ENCODE measurements at places on chromosomes 5 and 9. TPM values are rescaled to one million over a fixed set of nuclear protein-coding genes. Genes with fewer than 3 reads are reported as not detected.

DNA sequence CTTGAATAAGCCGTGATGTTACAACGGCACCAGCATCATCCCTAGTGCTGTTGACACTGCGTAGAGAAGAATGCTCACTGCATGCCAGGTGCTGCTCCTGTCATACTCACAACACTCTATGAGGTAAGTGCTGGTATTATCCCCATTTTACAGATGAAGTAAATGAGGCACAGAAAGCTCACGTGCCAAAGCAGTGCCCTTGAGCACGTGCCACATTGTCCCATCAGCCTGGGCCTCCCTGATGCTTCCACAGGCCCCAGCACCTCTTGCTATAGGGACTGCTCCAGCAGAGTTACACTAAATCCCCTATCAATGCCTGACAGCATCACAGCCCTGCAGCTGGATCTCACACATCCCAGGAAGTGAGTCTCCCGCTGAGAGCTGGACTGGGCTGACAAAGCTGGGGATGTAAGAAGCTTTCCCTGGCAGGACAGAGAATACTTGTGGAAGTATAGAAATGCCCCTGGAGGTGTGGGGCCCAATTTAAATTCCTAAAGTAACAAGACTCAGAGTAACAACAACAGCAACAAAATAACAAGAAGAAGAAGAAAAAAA is 216.1 kb downstream of the FSTL4 start:
- H3K36me3 ChIP-seq, result no peaks in the 10 kb centered on the region
- no peak overlapping the region for H3K4me3 ChIP-seq
- no peaks in the 10 kb centered on the region for H3K27me3 ChIP-seq
- DNase-seq, result no peak
- no peaks in the 10 kb centered on the region for H3K4me1 ChIP-seq

DNA sequence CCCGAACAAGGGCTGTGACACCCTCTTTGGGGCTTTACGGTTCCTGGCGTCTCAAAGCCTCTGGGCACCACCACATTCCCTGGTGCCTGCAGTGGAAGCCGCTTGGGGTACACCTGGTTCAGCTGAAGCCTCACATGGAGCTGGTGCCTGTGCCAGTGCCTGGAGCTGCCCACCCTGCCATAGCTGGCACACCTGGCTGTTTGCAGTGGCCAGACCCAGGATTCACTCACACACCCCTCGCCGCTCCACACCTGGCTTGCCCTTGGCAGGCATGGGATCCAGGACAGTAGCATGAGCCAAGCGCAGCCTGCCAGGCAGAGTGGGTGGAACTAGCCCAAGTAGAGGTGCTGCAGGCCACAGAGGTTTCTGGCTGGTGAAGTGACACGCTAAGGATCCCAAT is 641.8 kb downstream of the TLE4 start:
- H3K27ac ChIP-seq, result no peak overlapping the region
- H3K36me3 ChIP-seq, result no peaks in the 10 kb centered on the region
- DNase-seq, result no peak
- no peak overlapping the region for H3K4me3 ChIP-seq
- no peaks in the 10 kb centered on the region for H3K4me1 ChIP-seq

DNA sequence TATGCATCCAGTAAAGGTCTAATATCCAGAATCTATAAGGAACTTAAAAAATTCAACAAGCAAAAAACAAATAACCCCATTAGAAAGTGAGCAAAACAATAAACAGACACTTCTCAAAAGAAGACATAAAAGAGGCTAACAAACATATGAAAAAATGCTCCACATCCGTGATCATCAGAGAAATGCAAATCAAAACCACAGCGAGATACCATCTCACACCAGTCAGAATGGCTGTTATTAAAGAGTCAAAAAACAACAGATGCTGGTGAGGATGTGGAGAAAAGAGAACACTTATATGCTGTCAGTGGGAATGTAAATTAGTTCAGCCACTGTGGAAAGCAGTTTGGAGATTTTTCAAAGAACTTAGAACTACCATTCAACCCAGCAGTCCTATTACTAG is 86.1 kb downstream of the WWC1 start:
- DNase-seq, result no peak
- no peaks in the 10 kb centered on the region for H3K36me3 ChIP-seq
- H3K27me3 ChIP-seq, result no peaks in the 10 kb centered on the region
- H3K4me3 ChIP-seq, result no peak overlapping the region
- H3K27ac ChIP-seq, result no peak overlapping the region

TMC1 gene
- 0.34 TPM for total RNA-seq

DNA sequence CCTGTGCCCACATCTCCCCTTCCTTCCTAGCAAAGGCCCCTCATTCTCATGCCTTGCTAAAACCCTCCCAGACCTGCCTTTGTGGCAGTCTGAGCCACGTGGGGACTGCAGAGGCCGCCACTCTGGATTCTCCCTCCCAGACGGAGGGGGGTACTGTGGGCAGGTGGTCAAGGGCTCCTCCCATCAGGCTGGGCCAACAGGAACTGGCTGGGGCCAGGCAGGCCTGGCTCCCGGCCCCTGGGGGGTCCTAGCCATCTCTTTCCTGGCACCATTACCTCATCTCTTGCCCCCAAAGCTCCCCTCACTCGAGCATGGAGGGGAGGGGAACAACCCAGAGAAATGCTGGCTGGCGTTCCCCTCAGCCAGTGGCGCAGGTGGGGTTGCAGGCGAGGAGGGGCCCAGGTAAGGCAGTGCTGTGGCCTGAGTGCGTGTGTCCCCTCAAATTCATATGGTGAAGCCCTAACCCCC is 88.6 kb downstream of the ZNF354C start:
- H3K4me3 ChIP-seq, result no peak overlapping the region
- H3K36me3 ChIP-seq, result no peaks in the 10 kb centered on the region
- H3K4me1 ChIP-seq, result no peaks in the 10 kb centered on the region
- H3K27me3 ChIP-seq, result no peaks in the 10 kb centered on the region
- no peak overlapping the region for H3K27ac ChIP-seq
- no peak for DNase-seq

- H3K36me3 ChIP-seq, result no peaks in the 10 kb centered on the region
- no peaks in the 10 kb centered on the region for H3K4me1 ChIP-seq
- DNase-seq, result peak; percentile 60
- H3K27me3 ChIP-seq, result no peaks in the 10 kb centered on the region
Measured at GRCh38 chr9:126482361-126483044, 131.2 kb upstream of the LMX1B start.

DNA sequence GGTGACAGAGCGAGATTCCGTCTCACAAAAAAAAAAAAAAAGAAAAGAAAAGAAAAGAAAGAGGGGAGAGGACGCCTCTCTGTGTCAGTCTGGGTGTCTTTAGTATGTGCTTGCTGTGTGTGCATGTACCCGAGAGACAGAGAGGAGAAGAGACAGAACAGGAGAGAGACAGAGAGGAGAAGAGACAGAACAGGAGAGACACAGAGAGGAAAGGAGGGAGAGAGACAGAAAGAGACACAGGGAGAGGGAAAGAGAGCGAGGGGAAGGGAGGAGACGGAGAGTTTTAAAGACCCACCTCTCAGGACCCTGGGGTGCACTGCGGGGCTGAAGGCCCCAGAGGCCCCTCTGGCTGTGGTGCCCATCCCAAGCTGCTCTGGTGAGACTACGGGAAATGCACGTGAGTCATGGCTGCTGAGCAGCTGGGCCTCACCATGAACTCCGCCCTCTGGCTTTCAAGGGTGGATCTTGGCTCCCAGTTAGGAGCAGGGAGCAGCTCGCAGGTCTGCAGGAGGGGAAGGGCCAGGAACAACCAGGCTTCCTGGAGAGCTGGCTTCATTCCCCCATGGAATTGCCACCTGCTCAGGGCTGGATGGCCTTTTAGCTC is 7.9 kb downstream of the SLC6A3 start:
- H3K27ac ChIP-seq, result no peak overlapping the region
- no peaks in the 10 kb centered on the region for H3K36me3 ChIP-seq
- H3K4me1 ChIP-seq, result no peaks in the 10 kb centered on the region
- no peak for DNase-seq
